IMR-90 (cell line): ENCODE measurements at places on chromosomes 5 and 9. TPM values are rescaled to one million over a fixed set of nuclear protein-coding genes. Genes with fewer than 3 reads are reported as not detected.

DNA sequence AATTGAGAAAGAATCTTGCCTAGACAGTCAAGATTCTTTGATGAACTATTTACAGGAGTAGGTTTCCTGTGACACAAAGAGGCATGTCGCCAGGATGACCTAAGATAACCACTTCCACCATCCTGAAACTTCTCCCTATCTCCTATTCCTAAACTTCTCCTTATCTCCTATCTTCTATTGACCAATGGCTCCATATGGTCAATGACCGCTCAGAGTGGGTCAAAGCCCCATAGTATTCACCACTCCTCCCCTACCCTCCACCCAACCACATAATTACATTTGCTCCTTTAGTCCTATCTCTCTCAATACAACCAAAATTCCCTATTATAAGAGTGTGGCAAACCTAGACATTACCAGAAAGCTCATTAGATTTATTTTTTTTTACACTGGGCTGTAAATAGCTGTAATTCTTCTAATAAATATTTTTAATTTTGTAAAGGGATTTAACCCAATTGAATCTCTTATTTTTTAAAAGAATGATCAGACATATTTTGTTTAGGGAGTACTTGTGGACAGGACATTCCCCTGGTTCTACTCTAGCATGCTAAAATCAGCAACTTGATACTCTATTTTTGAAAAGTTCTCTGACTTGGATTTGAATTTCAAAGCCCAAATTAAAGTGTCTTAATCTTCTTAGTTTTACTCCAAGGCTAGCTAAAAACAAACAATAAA is 416.0 kb upstream of the CCNH start:
- DNase-seq = no peak

DNA sequence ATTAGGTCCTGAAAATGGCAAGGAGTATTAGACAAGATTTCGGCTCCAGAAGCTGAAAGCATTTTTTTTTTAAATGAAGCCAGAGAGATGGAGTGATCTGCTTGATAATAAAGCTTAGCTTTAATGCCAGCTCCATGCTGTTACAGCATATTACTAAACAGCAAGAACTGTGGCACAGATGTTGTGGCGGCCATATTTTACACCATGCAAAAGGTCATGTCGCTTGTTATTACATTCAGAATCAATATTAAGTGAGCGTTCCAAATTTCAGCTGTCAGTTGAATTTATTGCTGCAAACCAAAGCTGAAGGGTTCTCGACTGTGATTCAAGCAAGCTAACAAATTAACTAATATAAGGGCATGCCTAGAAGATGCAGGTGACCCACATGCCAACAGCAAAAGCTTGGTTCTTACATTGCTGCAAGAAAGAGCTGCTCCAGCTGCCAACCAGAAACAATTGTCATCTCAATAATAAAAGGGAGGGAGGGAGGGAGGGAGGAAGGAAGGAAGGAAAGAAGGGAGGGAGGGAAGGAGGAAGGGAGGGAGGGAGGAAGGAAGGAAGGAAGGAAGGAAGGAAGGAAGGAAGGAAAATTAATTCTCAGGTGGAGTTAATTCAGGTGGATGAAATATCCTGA is 517.7 kb upstream of the WWC1 start:
- DNase-seq = no peak

DNA sequence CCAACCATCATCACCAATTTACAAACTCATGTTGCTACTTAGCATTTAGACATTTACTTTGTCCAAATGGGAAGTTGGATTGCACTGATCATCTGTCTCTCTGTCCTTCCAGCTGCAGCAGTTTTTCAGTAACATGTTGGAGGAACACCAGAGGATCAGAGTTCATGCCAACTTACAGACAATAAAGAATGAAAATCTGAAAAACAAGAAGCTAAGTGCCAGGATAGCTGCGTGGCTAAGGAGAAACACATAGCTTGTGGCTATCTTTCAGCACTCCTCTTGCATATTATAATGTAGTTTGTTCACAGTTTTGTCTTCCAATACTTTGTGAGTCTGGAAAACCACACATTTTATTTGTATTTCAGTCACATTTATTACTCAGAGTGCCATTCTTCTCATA is 6.4 kb upstream of the ARL14EPL start:
- DNase-seq = no peak

GRCh38 chr5:149452665-149453617 is 73.8 kb upstream of the IL17B start:
- peak; percentile 96 for DNase-seq

- peak; percentile 10 for DNase-seq
Measured at GRCh38 chr5:173643964-173644363, 27.5 kb upstream of the BOD1 start.

DNA sequence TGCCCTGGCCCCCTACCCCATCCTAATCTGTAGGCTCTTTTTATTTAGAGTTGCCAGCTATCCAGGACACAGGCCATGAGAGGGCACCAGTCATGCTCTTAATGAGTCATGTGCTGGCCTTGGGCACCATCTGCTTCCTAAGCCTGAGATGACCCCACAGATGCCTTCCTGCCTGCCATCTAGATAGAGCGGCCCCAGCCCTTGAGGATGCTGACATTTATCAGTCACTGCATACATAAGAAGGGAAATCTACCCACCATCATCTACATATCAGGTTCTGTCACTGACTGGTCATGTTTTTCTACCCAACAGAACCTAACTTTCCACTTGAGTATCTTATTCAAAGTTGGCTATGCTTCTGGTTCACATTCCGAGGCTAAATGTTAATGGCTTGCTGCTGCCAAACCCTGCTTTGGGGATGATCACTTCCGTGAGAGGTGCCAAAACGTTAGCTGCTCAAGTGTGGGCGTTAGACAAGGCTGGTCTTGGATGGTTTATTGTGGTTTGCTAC is 49.9 kb upstream of the TTC23L start:
- peak; percentile 47 for DNase-seq

DNA sequence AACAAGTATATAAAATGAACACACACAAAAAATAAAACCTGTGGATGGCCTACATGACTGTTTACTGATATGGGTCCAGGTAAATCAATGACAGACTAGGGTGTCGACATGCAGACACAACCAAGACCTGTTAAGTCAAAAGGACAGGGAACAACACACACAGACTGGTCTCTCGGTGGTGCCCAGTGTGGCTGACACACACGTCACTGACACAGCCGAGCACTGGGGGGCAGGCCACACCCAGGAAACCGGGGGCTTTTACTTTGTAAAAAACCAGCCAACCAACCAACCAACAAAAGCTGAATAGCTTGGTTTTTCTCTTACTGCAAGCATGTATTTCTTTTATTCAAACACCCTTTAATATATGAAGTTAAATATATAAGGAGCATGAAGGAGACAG is 5.0 kb downstream of the FAM163B start:
- DNase-seq = no peak

GRCh38 chr9:120542701-120543490 is 37.1 kb downstream of the CDK5RAP2 start:
- DNase-seq = peak; percentile 13

DNA sequence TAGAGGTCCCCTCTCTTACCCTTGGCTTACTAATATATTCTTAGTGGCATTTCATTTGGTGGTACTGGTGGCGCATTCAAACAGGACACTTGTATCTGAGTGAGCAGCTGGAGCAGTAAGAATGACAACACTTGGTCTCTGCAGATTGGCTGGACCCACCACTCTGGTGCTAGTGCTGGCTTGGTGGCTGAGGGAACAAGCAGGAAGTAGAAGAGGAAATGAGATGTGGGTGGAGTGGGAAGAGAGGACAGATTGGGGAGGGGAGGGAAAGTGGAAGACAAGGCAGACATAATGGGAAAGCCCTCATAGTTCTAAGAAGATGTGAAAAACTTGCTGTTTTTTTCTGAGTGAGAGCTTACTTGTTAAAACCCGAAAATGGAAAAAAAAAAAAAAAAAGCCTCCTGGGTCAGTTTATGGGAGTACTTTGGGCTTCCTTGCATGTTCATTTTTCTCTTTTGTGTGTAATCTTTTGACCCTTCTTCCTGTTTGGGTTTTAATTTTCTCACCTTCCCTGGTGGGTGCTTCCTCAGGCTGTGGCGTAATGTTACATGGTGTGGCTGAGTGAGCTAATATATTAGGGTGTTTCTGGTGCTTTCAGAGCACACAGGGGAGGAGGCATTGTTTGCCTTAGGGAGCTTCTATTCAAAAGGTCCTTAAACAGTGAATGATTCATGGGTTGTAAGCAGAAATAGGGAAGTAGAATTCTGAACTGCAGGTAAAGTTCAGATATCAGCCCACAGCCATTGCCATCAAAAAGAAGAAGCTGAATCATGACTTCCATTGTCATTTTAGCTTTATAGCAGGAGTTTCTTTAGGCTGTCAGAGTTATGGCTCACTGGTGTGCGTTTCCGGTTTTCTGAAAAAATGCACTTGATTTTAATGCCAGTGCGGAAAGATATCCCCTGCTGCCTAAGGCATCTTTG is 52.3 kb downstream of the TLE4 start:
- DNase-seq = no peak

GRCh38 chr5:33260098-33260497 is 180.7 kb upstream of the TARS1 start:
- DNase-seq = peak; percentile 42

AK6 gene
- 14.7 and 38.6 TPM in 2 replicates for total RNA-seq

TAF11L5 gene
- not detected in 2 replicates for total RNA-seq

MLANA gene
- not detected in 2 replicates for total RNA-seq
